ENCODE measurements at places on chromosomes 6 and 20.

DNA sequence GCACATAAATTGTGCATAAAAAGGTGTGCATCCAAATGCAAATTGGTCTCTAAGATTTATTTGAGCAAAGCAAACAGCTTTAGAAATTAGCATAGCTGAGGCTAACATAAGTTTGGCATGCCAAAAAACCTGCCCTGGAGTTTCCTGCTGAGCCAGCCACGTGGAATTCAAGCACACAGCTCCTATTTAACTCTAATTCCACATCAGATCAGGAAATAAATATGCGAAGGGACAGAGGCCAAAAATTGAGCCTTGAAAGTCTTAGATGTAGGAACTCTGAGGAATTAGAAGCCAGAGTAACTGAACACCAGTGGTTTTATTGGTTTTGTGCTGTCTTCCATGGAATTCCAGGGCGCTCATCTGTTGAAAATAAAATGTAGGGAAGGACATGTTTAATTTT lies 19.6 kb downstream of the SOBP start:
- no peak for DNase-seq

DNA sequence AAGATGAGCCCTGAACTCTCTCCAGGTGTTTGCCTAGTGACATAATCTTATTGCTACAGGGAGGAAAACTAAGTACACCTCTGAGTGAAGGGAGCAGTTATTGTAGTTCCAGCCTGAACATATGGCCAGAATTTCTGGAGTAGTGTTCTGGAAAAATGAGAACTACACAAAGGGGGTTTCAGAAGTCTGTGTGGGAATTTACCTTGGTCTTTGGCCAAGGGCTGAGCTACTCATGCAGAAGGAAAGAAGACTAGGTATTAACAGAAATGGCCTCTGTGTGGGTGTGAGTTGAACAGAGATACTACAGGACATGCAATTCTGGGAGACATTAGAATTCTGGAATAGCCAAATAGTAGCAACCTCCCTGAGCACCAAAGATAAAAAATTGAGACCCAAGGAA lies 1009.7 kb upstream of the GJE1 start:
- DNase-seq = no peak

GRCh38 chr20:32521780-32522525 lies 63.2 kb downstream of the NOL4L start:
- peak; percentile 43 for DNase-seq

DNA sequence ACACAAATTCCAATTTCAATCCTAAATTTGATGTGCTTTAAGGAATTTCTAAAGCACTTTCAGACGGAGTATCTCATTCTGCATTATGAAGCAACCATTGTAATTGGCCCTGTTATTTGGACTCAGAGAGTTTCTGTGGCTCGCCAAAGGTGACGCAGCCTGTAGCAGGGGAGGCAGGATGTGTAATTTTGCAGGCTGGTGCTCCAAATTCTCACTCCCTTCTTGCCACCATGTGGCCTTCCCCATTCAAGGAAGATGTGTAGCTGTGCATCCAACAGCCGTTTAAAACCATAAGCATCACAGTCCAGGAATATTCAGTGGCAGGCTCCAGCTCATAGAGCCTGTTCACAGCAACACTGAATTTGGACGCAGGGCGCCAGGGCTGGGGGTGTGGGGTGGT lies 45.8 kb downstream of the AGPAT4 start:
- no peak for DNase-seq

GRCh38 chr6:37686111-37686510 lies 11.6 kb downstream of the MDGA1 start:
- DNase-seq = no peak

GRCh38 chr6:72219536-72219935 lies 333.2 kb downstream of the RIMS1 start:
- no peak for DNase-seq

GRCh38 chr20:45823949-45824835 lies 2.9 kb downstream of the TNNC2 start:
- DNase-seq = peak; percentile 35

- no peak for DNase-seq
Measured at GRCh38 chr6:6660339-6661045, 72.0 kb downstream of the LY86 start.

DNA sequence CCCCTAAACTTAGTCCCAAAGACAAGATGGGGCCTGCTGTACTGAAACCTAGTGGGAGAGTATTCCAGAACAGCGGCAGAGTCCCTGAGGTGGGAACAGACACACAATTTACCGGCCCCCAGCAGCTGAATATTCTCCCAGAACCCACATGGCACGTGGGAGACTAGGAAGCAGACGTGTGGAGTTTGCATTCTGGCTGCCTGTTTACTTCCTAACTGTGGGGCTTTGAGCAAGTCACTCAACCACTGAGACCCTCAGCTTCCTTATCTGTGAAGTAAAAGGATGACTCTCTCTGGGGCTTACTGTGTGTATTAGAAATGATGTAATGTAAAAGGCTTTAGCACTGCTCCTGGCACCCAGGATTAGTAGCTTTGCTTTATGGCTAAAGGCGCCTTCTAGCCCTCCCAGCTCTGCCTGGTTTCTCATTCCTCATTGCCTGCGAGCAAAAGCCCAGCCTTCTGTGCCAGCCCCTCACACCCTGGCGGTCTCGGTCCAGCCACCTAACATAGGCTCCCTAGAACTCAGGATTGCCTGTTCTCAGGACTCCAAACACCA lies 353.1 kb downstream of the CDC5L start:
- DNase-seq = no peak

- DNase-seq = no peak
Measured at GRCh38 chr20:8118039-8118438, 14.0 kb upstream of the PLCB1 start.

- no peak for DNase-seq
Measured at GRCh38 chr6:140372064-140372463, 997.6 kb upstream of the CITED2 start.

DNA sequence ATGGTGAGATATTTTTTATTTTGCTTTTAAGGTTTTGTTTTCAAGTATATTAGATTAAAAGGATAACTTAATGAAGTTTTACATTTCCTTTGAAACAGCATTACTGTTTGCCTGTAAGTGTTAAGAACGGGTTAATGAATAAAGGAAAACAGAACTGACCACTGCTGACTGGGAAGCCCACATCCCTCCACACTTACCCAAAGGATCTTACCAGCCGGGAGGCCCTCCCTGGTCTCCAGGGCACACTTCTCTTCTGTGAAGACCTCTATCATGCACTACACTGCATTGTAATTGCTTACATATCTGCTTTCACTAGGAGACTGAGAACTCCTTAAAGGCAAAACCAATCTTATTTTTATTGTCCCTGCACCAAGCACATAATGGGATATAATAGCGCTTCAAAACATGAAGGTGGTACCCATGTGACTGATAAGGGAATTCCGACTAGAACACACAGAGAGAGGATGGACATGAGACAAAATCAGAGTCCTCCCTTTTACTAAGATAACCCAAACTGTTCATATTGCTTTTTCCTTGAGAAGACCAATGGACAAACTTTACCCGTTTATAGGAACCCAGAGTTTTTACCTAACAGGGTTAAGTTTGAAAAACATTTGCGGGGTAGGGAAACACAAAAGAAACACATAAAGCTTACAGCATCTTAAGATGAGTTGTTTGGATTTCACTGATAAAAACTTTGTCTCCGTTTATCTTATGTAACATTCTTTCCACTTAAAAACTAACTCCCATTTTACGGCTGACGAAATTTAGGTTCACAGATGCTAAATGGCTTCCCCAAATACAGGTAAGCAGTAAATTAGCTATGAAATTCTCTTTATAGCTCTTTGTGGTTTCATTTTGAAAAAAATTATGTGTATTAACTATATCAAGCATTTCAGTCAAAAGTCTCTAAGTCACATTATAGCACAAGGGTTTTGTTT lies 8.7 kb downstream of the EZR start:
- no peak for DNase-seq

DNA sequence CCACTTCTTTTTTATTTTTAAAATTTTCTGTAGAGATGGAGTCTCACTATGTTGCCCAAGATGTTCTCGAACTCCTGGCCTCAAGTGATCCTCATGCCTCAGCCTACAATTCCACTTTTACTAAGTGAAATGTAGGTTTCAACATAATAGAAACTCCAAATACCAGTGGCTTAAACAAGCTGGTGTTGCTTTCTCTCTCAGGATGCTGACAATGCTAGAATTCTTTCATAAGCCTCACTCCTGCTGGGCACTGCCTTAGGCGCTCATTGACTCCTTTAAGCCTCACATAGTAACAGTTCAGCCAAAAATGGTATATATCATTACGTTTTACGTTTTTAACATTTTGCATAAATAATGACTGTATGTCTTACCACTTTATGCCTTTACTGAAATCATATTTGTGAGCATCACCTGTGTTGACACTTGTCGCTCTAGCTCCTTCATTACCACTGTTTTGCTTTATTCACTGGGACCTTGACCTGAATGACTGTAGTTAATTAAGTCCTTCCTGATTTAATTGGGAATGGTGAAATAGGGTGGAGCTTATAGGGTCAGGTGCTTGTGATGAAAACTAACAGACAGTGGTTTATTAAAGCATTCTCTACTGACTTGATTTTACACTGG lies 3.9 kb upstream of the CST9 start:
- DNase-seq = no peak

DNA sequence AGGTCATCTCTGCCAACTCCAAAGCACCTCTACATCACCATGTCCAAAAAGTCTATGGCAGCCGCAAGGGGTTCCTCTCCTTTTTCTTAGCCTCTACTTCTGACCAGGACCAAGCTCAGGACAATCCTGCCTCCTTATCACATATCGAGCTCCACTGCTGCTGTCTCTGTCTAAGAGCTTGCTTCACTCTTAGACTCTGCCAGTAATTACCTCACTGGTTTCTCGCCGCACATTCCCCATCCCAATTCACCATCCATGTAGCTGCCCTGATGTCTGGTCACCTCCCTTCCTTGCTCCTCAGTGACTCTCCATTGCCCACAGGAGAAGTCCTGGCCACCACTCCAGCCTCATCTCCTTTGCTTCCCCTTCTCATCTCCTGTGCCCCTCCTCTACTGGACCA lies 24.1 kb upstream of the PI16 start:
- no peak for DNase-seq

DNA sequence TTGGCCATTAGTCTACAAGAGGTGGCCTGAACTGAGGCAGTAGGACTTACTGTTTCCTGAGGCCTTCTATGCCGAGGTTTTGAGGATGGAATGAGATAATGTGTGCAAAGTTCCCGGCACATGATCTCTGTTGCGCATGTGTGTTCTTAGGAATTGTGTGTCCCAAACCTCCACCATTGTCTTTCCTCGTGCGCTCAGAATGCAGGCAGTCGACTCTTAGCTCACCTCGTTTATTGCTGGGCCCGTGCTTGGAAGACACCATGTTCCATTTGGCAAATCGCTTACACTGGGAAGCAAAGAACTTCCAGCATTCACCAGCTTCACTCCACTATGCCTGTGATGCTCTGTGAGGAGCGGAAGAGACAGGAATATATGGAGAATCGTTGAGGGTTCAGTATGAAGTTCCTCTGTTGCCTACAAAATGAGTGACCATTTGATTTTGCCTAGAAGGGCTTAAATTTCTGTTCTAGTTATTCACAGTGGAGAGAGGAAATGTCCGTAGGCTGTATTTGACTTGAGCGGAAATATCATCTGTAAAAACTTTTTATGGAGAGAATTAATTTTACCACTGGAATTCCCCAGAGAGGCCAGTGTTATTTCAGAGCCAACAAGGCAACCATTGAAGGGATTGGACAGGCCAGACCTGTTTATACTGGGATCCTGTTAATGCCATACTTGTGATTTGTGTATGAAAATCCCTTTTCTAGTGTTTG lies 75.7 kb upstream of the CLDN20 start:
- no peak for DNase-seq

- no peak for DNase-seq
Measured at GRCh38 chr20:47524015-47524784, 22.5 kb downstream of the NCOA3 start.

GRCh38 chr20:41664584-41664983 lies 46.4 kb upstream of the CHD6 start:
- DNase-seq = no peak

- DNase-seq = no peak
Measured at GRCh38 chr6:35170891-35171290, 29.8 kb upstream of the TCP11 start.

DNA sequence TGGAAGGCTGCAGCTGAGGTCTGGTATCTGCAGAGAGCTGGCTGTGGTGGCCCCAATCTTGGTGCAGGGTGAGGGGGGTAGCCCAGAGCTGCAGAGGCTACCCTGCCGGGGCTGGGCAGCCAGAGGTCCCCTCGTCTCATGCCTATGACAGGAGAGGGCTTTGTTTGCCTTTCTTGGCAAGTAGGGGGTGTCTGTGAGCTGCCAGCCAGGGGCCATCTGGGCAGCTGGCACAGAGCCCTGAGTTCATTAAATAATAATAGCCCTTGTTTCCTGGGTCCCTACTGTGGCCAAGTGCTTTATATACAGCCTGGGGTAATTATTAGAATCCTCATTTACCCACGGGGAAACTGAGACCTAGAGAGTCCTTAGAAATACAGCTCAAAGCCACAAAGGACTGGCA lies 66.6 kb downstream of the EZR start:
- no peak for DNase-seq

- DNase-seq = no peak
Measured at GRCh38 chr6:163404825-163405265, 9.7 kb upstream of the QKI start.

GRCh38 chr6:5142915-5143314 lies 57.8 kb downstream of the PPP1R3G start:
- no peak for DNase-seq

GRCh38 chr6:32664827-32665362 lies 1.6 kb downstream of the HLA-DQB1 start:
- no peak for DNase-seq

GRCh38 chr6:49410564-49410963 lies 52.5 kb downstream of the MMUT start:
- no peak for DNase-seq

- DNase-seq = no peak
Measured at GRCh38 chr6:21596949-21597682, 3.6 kb downstream of the SOX4 start.

GRCh38 chr6:42241915-42242314 lies 24.3 kb upstream of the MRPS10 start:
- DNase-seq = no peak

GRCh38 chr6:72589096-72589495 lies 32.8 kb upstream of the KCNQ5 start:
- DNase-seq = no peak

DNA sequence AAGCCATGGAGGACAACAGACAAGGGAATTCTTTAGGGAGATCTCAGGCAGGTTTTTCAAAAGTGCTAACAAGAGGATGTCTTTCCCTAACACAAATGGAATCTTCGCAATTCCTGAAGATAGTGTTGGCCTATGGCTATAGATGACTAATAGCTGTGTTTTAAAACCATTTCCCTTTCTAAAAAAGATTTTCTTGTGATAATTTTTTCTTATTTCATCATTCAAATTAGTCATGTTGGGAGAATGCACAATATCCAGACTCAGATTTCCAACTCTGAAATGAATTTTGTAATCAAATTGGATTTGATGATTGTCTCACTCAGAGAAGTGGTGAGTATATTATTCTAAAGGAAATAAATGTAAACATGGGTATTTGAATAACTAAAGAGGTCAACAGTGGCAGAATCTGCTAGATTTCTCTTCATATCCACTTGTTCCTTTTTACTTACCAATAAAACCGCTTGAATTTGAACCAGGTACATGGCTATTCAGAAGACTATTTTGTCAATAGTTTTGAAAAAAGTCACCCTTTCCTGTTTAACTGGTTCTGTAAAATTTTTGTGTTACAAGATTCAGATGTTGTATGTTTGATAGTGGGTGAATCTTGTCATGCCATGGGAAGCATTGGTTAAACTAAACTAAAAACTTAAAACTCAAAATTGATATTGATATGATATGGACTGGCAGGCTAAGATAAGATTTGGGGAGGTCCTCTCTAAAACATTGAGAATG lies 1223.7 kb upstream of the EYS start:
- no peak for DNase-seq
